Vagina (tissue), 2 donors: ENCODE measurements at places on chromosomes 1 and 21. TPM values are rescaled to one million over a fixed set of nuclear protein-coding genes. Genes with fewer than 3 reads are reported as not detected.

DNA sequence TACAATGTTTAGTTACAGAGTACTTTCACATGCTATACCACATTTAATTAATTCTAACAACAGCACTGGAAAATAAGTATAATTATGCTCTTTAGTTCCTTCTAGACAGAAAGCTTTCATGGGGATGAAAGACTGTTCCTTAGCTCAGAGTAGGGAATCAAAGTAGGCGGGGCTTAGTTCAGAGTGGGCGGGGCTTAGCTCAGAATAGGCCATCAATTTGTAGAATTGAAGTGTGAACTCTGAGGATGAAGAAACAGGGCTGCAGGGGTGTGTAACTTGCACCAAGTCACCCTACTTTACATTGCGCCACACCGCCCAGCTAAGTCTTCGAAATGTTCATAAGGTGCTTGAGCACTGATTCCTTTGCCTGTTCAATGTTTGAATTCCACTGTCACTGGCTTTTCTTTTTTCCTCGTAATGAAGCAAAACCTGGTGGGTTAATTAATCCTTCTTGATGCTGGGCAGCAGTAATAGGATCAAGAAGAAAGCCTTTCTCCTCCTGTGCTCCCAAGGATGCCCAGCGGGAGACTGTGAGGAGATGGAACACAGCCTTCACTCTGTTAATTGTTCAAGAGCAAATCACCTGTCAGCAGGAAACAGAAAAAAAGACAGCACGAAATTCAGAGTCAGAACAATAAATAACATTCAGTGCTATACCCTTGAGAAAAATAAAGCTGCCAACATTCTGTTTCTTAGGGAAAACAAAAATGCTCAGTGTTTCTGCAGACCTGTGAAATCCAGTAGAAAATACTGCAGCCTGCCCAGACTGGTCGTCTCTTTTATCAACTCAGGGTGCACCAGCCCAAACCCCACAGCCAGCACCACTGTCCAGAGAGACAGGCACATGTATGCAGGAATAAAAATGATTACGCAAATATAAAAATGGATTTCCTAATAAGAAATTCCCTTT, 66.5 kb upstream of the CAMK1G start:
- peak; percentile 40 for DNase-seq
- H3K27ac ChIP-seq = no peak overlapping the region
- no peak overlapping the region for H3K4me3 ChIP-seq
- H3K36me3 ChIP-seq = no peaks in the 10 kb centered on the region

DNA sequence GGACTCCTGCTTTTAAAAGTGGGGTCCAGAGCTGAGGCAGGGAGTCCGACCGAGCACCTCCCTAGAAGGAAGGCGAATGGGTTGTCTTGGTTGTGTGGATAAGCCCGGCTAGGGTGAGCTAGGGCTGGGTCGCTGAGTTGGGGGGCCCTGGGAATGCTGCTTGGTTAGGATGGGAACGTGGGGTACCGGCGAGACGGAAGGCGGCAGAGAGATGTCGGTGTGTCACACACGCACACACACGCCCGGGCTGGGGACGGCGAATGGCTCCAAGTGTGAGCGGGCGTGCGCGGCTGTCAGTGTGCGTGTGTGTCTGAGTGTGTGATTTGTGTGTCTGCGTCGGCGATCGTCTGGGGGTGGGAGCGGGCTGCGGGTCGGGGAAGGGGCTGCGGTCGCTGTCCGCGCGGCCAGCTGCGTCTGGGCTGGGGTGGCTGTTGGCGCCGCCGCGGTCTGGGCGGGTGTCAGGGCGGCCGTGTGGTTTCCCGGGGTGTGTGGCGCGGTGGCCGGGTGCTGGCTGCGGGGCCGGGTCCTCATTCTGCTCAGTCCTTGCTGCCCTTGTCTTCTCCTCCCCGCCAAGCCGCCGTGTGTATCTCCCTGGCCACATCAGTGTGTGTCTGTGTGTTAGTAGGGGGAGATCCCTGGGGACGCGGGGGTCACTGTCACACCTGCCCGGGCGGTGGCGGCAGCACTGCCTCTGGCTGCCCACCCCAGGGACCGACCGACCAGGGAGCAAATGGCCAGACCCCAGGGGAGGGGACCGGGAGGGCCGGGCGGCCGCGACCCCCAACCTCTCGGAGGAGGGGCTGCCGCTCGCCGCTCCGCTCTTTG, 1.1 kb downstream of the EFNA3 start:
- peak overlapping the region; percentile 60 for H3K27ac ChIP-seq
- no peak for DNase-seq
- H3K36me3 ChIP-seq = no peaks in the 10 kb centered on the region
- peak overlapping the region; percentile 43 for H3K4me3 ChIP-seq
- peaks cover 57% of the 10 kb centered on the region for H3K4me1 ChIP-seq

GRCh38 chr1:185479796-185480195, 162.8 kb upstream of the IVNS1ABP start:
- no peaks in the 10 kb centered on the region for H3K4me1 ChIP-seq
- H3K4me3 ChIP-seq = no peak overlapping the region
- H3K36me3 ChIP-seq = no peaks in the 10 kb centered on the region
- H3K27ac ChIP-seq = no peak overlapping the region

DNA sequence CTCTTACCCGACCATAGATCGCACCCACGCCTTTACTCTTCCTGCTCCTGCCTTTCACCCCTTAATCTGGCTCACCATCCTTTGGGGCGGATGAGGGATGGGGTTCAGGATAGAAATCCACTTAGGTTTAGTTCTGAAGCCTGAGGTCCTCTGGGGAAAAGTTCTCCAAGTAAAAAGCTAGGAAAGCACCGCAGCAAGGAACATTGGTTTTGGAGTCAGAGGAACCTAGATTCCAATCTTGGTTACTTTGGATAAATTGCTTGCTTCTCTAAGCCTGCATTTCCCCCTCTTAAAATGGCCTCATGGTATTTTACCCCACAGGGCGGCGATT, 988 bp upstream of the ASAP3 start:
- DNase-seq = no peak
- peak overlapping the region; percentile 93 for H3K27ac ChIP-seq
- H3K4me1 ChIP-seq = peaks cover 22% of the 10 kb centered on the region
- H3K4me3 ChIP-seq = peak overlapping the region; percentile 92

DNA sequence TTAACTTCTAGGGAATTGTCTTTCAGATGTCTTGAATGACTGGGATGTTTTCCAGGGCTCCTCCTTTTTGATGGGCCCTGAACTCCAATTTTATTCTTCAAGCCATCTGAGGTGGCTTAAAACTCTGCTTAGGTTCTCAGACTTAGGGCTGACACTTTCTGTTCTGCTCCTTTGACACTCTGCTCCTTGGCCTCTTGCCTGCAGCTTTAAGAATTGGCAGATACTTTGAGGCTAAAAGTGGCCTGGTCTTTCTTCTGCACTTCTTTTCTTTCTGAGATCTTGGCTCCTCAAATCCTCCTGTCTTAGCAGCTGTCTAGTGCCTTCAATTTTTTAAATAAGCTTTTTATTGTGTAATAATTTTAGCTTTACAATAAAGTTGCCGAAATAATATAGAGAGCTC, 294.6 kb downstream of the RPS6KC1 start:
- H3K27me3 ChIP-seq = no peaks in the 10 kb centered on the region
- H3K36me3 ChIP-seq = no peaks in the 10 kb centered on the region
- no peak for DNase-seq
- H3K27ac ChIP-seq = no peak overlapping the region

DNA sequence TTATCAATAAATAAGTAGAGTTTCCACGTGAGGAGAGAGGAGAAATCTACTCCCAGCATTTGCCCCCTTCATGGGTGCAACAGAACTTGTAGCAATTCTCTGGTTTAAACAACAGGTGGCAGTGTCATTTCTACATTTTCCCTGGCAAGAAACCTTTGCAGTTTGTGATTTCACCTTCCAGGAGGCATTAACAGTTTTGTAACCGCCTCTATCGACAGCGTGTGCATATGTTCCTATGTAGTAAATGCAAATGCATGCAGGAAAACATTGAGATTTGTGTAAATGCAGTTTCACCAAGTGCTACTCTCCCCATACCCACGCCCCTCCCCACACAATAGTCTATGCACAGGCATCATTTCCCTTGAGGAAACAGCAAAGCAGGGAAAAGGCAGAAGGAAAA, 494.7 kb downstream of the SMYD3 start:
- H3K27me3 ChIP-seq = no peaks in the 10 kb centered on the region
- H3K36me3 ChIP-seq = no peaks in the 10 kb centered on the region
- DNase-seq = no peak

C1orf115 gene
- 11.0 TPM for total RNA-seq
